ENCODE measurements at places on chromosomes 11 and 22.
A peak's percentile ranks its signal among the peaks of the same experiment; 100 is the strongest.

- no peak for DNase-seq
Observed at GRCh38 chr11:46541593-46542371, 52.0 kb downstream of the AMBRA1 start.

DNA sequence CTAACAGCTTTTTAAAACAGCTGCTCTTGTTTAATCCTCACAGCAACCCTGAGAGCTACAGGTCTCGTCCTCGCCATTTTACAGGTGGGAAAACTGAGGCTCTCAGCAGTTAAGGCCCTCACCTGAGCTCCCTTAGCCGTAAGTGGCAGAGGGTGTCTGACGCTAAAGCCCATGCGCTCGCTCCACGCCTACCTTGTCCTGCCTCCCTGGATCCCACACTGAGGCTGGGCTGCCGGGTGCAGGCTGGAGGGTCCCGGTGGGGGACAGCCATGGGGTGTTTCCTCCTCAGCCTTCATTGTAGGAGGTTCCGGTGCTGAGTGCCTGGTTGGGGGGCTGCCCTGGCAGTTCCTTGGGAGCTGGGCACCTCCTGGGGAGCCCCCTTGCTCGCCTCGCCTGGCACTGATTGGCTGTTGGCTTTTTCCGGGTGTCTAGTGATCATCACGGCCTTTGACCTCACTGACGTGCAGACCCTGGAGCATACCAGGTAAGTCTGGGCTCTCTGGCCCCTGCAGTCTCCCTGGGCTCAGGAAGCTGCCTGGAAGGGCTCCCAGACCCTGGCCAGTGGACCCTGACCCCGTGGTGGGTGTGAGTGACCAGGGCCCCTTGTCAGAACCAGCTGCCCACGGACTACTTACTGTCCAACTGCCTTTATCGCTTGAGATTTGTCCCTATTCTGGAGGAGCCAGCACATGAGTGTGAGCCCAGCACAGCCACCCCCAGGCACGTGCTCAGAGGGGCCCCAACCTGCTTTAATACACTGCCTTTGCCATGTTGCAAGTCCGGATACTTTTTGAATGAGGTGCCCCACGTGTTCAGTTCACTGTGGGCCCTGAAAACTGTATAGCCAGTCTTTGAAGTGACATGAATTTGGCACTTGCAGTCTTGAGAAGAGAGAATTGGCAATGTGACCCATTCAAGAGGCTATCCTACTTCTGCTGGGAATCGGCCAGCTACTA, 12.6 kb downstream of the RAB36 start:
- DNase-seq: no peak

- DNase-seq: no peak
Observed at GRCh38 chr11:114155116-114155515, 95.6 kb downstream of the ZBTB16 start.

DNA sequence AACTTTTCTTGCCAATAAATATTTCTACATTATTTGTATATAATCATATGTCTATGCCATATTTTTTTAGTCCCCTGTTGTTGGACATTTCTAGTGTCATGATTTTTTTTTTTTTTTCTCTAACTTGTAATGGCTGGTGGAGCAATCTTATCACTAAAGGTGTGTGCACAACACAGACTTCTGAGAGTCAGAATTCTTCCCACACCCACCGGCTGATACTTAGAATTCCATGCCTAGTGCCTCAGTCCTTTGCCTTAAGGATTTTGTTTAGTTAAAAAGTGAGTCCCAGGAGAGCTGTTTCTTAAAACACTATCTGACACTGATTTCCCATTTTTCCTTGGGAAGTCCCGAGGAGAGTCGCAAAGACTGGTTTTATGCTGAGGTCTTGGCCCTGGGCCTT, 87.7 kb upstream of the BARX2 start:
- DNase-seq: no peak

DNA sequence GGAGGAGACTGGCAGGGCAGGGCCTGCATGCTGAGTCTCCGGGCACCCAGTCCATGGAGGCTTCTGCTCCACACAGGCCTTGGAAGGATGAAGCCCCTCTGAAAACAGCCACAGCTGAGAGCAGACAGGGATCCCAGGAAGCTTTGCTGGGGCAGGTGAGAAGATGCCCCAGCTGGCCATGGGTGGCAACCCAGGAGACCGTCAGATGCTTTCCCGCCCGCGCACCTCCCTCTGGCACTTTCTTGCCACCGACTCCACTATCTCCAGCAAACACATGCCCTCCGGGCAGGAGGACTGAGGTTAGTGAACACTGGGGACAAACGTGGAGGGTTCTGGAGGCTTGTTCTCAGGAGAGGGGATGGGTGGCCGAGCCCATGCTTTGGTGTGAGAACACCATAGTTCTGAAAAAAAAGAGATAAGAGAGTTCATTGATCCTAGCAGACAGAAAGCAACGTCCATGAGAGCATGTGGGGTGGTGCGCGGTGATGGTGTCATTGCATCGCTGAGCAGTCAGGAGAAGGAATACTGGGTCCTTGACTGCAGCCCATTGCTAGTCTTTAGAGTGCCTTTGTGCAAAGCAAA, 2.3 kb downstream of the C1QTNF6 start:
- DNase-seq: no peak

- DNase-seq: no peak
Observed at GRCh38 chr11:94806014-94806413, 37.9 kb downstream of the AMOTL1 start.

DNA sequence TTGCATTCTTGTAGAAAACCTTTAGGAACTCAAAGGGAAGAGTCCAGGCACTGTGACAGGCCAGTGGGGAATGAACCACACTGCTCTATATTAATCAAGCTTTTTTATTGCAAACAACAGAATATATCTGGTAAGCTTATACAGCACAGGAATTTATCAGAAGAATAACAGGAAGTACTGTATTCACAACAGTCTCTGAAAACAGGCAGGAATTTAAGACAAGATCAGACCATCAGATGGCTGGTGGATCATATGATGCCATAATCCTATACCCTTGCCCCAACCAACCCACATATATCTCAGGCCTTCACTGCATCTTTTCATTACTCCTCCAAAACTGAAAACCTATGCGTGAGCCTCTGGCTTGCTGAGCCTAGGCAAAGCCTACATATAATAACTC, 1.0 kb upstream of the HTATIP2 start:
- no peak for DNase-seq

- DNase-seq: no peak
Observed at GRCh38 chr11:27806122-27806521, 105.9 kb upstream of the BDNF start.

DNA sequence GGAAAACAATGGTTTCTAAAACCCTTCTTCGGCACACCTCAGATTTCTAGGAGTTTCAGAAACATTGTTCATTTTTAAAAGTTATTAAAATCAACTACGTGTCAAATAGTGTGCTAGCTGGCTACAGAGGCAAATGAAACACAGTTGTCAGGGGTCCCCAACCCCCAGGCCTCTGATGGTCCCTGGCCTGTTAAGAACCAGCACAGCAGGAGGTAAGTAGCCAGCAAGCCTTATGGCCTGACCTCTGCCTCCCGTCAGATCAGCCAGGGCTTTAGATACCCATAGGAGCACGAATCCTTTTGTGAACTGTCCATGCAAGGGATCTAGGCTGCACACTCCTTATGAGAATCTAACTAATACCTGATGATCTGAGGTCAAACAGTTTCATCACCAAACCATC, 648.2 kb downstream of the FAM181B start:
- DNase-seq: no peak

DNA sequence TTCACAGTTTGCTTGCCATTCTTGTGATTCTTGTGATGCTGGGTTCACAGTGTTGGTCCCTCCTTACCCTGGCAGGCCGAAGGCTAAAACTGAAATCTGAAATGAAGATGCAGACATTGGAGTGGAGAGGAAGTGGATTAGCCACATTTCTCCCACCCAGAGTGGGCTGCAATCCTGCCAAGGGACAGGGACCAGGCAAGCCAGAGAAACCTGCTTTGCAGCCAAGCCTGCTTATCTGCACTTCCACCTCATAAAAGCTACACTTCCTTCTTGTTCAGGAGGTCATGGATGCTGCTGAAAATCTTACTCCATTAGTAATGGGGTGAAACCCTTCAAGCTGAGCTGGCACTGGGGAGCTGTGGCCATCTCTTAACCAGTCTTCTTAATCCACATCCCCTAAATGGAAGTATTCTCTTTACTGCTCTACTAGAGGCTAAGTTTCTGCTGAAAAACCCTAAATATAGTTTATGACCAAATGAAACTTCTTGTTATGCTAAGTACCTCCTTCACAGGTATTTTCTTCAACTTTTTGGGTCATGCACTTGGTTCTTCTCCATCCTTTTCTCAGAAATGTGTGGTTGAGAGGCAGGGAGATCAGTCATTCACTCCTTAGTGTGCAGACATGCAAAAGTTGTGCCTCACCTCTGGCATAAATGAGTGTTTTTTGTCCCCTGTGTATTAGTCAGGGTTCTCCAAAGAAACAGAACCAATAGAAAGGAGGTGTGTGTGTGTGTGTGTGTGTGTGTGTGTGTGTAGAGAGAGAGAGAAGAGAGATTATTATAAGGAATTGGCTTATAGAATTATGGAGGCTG, 133.9 kb upstream of the BMAL1 start:
- DNase-seq: no peak

DNA sequence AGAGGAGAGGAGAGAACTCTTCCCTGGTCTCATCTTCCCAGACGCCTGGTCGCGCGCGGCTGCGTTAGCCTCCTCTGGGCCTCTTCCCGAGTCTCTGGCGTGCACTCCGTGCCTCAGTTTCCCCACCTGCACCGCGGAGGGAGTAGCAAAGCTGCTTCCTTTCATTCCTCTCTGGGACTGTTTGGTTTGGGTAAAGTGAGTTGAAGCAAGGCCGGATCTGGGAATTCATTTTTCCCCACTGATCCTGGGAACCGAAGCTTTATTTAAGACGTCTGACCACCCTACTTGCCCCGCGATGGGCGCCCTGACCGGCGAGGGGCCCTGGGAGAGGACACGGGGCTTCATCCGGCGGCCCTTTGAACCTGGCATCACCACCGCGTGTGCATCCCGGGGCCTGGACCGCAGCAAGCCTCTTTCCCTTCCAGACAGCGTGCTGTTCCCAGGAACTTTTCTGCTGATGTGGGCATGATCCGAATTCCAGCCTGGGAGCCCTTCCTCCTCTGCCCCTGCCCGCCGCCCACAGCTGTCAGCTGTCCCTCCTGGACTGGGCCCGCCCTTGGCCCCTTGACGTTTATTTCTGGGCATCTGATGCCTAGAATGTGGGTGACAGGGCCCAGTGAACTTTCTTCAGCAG, 758 bp downstream of the LDLRAD3 start:
- peak; percentile 26 for DNase-seq

DNA sequence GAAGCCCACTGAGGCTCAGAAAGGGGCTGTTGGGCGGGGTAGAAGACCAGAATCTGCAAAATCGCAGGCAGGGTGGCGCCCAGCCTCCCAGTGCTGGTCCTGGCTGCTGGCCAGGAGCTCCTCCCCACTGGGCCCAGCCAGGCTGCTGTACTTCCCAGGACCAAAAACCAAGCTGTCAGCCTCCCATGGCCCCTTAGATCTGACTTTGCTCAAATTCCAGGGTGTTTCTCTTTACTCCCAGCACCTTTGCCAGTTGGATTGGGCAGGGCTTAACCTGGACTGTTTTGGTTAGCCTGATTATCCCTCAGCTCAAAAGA, 44.2 kb upstream of the WEE1 start:
- no peak for DNase-seq

DNA sequence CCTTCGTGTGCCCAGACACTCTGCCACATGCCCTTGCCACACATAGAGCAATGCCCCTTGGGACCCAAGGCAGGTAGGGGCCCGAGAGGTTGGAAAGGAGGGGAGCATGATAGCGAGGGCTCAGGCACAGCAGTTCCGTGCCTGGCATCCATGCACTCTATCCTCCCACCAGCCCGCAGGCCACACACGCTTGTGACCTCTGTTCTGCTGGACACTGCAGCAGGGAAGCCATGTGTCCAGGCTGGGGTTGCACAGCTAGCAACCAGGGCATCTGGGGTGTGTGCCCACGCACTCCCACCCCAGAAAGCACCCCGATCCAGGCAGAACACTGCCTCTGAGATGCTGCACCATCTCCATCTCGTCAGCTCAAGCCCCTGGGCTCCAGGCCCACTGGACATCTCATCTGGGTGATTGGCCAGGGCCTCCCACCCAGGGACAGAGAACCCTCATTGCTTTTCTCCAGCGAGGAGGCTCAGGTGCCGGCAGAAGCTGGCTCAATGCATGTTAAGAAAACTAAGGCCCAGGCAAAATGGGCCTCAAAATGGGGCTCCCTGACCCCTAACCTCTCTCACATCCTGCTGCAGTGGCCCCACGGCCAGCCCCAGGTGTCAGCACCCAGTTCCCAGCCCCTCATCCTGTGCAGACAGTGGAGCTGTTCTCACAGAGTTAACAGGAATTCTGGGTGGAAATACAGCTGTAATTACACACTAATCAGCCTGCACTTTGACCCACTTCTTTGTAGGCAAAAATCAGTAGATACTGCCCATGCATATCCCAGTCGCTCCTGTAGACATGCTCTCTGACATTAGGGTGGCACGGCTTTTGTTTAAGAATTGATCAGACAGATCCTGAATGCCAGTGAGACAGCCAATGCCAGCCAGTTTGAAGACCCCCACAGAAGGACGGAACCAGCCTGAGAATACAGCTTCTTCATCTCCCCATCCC, 173.9 kb upstream of the B3GAT1 start:
- no peak for DNase-seq

DNA sequence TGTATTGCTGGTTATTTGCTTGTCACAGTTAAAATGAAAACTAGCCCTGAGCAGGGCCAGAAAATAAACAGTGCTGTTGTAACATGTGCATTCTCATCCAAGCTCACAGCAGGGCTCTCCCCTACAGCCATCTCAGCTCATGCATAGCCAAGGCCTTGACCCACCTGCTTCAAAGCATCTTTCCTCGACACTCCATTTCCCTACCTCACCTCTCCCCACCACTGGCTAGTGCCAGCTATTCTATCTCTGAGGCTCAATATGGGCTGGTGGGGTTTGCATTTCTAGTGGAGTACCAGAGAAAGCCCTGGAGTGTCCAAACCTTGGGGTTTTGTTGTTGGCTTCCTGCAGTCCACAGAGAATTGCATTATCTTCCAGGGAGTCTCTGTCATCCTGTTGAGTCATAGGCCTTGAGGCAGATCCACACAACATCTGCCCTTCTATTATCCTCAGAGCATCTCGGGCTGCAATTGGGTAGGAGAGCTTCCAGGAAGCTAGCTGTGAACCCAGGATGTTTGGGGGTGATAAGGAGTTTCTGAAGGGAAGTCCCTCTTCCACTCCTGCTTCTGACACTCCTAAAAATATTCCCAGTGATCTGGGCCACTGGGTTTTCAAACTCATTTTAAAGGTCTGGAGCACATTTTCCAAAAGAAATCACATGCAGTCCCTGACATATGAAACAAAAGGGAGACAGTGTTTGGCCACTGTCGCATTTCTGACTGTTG, 36.1 kb upstream of the AMOTL1 start:
- no peak for DNase-seq

- DNase-seq: no peak
Observed at GRCh38 chr11:68761801-68762200, 10.5 kb upstream of the TESMIN start.

- DNase-seq: no peak
Observed at GRCh38 chr11:61969391-61969758, 1.9 kb upstream of the FTH1 start.

GRCh38 chr22:22408269-22408668, 100.3 kb downstream of the ZNF280B start:
- no peak for DNase-seq

- no peak for DNase-seq
Observed at GRCh38 chr11:126415669-126416420, 60.4 kb downstream of the ST3GAL4 start.

All from HTR-8/SVneo (cell line).